Stimulated activated CD4-positive, alpha-beta T cell treated with anti-CD3 and anti-CD28 coated beads, Interleukin-4, amount 100 ng/mL, for 48 hours (primary cell): ENCODE measurements at places on chromosomes 5 and 9.

DNA sequence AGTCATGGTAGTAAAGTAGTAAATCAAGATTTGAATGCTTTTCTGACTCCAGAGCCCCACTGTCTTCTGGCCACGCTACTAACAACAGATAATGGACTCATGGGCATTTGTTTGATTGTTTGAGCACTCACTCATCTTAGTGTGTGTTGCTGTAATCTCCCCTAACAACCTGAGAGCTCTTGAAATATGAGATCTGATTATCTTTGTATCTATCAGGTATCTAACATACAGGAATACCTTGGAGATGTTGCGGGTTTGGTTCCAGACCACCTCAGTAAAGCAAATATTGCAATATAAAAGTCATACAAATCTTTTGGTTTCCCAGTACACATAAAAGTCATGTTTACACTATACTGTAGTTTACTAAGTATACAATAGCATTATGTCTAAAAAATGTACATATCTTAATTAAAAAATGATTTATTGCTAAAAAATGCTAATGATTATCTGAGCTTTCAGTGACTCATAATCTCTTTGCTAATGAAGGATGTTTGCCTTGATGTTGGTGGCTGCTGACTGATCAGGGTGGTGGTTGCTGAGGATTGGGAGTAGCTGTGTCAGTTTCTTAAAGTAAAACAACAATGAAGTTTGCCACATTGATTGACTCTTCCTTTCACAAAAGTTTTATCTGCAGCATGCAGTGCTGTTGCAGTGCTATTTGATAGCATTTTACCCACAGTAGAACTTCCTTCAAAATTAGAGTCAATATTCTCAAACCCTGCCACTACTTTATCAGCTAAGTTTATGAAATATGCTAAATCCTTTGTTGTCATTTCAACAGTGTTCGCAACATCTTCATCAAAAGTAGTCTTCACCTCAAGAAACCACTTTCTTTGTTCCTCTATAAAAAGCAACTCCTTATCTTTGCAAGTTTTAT, 92.2 kb downstream of the ZNF462 start:
- DNase-seq: no peak

- no peak for DNase-seq
These were observed 26.0 kb downstream of the SKP2 start for GRCh38 chr5:36177715-36178523.

GRCh38 chr5:174606646-174607045, 117.7 kb upstream of the MSX2 start:
- no peak for DNase-seq

GRCh38 chr9:114908104-114908622, 22.2 kb downstream of the TNFSF8 start:
- no peak for DNase-seq

DNA sequence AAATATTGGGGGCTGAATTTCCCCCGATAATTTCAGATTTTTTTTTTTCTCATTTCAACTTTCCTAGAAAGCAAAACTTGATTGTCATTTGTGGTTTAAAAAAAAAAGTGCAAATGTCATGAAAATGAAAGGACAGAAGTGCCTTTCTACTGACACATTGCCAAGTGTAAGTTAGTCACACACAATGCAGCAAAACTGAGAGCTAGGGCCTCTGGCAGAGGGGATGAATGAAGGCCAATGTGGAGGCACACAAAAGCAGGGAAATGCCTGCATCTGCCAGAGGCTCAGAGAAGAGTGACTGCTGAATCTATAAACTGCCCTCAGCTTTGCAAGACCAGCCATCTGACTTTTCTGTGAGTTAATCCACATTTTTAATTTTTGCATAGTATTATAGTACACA, 6.8 kb upstream of the IFNA5 start:
- no peak for DNase-seq

DNA sequence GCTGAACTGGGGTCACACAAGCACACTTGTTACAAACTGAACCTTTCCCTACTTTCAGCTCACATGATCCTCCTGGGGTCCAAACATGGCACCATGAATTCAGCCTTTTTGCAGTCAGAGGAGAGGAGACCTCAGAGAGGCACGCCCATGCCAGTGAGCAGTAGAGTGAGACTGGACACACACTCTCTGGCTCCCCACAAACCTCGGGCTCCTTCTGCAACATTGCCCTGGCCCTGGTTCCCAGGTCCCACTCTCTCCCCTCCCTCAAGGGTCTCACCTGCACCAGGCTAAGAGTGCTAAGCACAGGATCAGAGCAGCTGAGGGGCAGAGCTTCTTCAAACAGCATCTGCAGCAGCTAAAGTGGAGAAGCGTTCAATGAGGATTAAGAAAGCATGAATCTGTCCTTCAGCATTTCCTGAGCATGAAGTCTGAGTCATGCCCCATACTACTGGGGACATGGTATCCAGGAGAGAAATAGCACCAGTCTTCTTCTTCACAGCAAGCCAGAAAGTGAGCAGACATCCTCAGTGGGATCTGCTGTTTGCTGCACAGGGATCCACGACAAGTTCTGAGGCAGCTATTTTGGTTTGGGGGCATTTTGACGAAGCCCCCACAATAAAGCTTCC, 27.2 kb downstream of the SLC35A4 start:
- no peak for DNase-seq

GRCh38 chr5:140996060-140996459, 29.8 kb downstream of the PCDHAC2 start:
- DNase-seq: no peak

GRCh38 chr9:118215549-118215948, 511.3 kb downstream of the TLR4 start:
- DNase-seq: no peak

DNA sequence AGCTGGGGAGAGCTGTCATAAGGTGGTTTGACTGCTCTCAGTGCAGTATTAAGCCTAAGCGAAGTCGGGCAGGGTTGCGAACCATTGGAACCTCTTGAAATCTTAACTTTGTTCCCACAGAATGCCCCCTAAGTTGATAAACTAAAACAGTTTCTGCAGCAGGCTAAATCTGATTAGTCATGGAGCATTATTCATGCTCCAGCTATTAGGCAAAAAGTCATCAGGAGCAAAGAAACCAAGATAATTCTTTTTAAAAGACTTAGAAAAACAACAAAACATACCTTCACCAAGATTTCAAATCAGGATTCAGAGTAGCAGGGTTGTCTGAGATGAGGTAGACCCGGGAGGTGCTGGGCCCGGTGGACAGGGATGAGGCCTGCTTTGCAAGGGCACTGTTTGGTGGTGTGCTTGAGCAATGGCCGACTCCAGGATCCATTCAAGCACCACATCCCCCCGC, 69.9 kb upstream of the PLPP1 start:
- DNase-seq: no peak

DNA sequence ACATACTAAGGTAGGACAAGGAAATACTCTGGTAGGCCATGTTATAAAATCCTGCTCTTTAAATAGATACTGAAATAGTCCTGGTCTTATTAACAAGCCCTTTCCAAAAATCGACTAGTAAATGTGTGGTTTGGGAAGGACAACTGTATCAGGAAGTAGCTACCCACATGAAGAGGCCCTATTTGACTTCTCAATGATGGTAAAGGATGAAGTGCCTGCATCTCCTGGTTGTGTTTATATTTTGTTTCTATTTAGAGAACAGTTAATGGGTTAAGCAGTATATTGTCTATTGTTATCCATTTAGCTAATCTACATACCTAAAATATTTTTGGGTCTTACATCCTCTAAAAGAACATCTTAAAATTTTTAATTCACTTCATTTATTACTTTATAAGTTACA, 12.5 kb downstream of the GDF9 start:
- no peak for DNase-seq

- no peak for DNase-seq
These were observed 82.8 kb upstream of the TLX3 start for GRCh38 chr5:171226096-171226754.

- no peak for DNase-seq
These were observed 240.2 kb downstream of the FBXL17 start for GRCh38 chr5:108141676-108142075.

GRCh38 chr9:87350915-87351314, 146.8 kb upstream of the DAPK1 start:
- no peak for DNase-seq

GRCh38 chr5:131495536-131496399, 139.3 kb downstream of the RAPGEF6 start:
- DNase-seq: no peak

GRCh38 chr5:170388818-170389549, at the start of gene KCNMB1:
Gene KCNMB1, minus strand, starts transcription at chr5:170389367. Its CDS starts 3,920 bp downstream, at chr5:170385447.
- DNase-seq: no peak

DNA sequence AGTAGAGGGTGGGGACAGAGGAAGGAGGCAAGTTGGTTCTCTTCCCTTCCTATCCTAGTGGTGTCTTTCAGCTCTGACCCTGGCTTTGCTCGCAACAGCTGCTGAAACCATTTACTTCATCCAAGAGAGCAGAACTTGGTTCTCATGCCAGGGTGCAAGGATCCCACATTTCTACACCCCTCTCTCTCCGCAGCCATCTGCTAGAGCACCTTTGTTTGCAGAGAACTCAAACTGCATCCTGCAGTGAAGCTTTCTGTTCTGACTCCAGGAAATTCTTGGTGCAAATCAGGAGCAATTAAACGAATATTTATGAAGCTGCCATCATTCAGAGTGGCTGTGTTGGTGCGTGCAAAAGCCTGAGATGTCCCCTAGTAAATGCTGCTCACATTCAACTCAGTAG, 31.9 kb downstream of the NEUROG1 start:
- no peak for DNase-seq

DNA sequence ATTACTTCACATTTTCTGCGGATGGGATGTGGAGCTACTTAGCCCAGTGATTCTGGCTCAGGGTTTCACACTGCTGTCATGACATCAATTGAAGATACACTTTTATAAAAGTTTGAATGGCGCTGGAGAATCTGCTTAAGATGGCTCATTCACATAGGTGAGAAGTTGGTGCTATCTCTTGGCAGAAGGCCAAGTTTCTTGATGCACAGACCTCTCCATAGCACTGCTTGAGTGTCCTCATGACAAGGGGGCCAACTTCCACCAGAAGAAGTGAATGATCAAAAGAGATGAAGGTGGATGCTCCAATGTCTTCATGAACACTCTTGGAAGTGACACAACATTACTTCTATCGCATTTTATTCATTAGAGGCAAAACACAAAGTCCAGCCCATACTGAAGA, 403.7 kb upstream of the CCNG1 start:
- no peak for DNase-seq

DNA sequence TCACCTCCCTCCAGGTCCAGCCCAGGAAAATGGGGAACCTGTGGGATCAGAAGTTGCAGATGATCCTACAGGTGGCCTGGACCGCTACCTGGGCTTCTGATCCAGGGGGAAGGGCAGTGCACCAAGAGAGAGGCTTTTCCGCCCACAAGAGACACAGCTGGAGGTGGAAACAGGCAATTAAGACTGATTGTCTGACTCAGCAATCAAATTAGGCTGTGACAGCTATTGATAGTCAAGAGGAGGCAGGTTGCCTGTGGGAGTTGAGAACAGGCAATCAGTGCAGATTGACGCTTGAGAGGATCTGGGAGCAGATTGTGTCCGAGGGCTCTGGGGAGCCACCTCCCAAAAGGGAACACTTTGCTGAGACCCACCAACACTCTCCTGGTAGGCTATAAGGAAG, 71.1 kb upstream of the SLC44A1 start:
- DNase-seq: no peak

GRCh38 chr9:72533322-72533721, 11.9 kb downstream of the TMC1 start:
- DNase-seq: no peak

DNA sequence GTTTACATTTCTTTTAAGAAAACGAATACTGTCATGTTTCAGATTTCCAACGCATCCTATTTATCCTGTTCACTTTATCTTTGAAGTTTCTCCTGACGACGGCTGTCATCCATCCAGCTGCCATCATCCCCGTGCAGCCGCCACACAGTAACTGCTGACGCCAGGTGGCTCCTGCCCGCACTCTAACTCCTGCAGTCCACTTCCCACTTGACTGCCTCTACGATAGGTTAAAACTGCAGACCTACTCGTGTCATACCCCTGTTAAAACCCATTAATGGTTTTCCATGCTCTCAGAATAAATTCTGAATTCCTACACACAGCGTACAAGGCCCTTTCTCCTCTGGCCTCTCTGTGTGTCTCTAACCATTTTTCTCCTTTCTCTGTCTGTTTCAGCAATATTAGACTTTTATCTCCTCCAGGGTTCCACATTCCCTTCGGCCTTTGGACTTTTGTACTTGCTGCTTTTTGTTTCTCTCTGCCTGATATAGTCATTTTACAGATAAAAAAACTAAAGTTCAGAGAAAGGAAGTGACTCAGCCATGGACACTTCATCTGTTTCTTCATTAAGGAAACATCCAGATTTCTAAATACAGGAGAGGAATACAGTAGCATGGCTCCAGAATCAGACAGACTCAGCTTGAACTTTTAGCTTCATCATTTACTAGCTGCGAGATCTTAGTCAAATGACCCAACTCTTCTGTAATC, 84.9 kb downstream of the ADAMTS12 start:
- no peak for DNase-seq

- DNase-seq: no peak
These were observed 97.9 kb upstream of the MAMDC2 start for GRCh38 chr9:69945671-69946141.
